ENCODE measurements at places on chromosomes 4 and X. TPM values are rescaled to one million over a fixed set of nuclear protein-coding genes. Genes with fewer than 3 reads are reported as not detected.

DNA sequence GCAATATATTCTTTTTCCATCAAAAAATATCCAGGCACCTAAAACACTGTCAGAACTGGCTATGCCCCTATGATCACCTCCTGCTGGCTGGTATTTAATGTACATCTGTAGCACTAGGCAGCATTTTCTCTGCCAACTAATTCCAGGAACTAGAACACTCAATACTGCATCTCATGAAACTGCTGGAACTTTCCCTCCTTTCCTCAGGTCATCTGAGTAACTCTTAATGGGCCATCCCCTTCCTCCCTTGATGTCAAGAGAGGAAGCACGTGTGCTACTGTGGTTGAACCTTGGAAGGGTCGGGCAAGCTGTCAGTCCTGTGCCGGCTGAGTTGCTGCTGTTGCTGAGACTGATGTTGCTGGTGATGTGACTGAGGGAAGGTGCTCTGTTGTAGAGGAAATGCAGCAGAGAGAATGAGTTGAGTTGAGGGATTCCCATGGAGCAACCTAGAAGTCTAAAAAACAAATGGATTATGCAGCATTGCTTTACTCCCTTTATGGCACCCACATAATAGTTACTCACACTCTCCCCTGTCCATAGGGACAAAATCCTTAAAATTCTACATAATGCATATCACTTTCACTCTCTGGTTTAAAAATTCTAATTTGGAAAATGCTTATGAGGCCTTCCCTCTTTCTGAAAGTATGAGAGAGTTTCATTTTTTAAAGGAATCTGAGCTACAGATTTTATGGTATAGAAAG lies 39.5 kb downstream of the TMEM165 start:
- DNase-seq, result no peak

DNA sequence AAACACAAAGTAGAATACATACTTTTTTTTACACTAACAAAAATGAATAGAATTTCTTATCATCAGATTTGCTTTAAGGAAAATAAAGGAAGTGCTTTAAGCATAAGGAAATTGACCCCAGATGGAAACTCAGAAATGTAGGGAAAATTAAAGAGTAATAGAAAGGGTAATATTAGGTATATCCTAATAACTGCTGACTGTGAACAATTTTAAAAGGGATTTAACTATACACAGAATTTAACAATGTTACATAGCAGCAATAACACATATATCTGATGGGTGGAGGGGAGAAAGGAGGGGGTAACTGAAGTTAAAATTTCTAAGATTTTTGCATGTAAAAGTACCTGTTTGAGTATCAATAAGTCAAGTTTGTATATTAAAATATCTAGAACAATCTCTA lies 8.6 kb downstream of the CDKL2 start:
- DNase-seq, result no peak

- no peak for DNase-seq
These were observed 276.3 kb upstream of the GALNT7 start for GRCh38 chr4:172892300-172892699.

DNA sequence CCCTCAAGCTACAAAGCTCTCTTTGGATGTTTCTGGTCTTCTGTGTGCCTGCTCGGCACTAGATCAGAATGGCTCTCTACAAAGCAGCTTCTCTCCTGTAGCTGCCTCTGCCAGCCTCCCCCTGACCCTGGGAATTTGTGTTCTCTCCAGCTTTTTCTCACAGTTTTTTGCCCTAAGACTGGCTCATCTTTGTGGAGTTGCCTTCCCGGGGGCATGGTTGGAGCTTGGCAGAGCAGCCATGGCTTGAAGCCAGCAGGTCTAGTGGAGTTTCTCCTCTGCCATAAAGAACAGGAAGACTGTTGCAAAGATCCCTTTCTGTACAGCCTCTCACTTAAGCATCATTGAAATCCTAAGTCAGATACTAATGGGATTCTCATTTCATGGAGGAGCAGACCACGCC lies 163.3 kb upstream of the MAMLD1 start:
- no peak for DNase-seq

GRCh38 chr4:44760142-44760898 lies 34.0 kb upstream of the GNPDA2 start:
- DNase-seq, result no peak

DNA sequence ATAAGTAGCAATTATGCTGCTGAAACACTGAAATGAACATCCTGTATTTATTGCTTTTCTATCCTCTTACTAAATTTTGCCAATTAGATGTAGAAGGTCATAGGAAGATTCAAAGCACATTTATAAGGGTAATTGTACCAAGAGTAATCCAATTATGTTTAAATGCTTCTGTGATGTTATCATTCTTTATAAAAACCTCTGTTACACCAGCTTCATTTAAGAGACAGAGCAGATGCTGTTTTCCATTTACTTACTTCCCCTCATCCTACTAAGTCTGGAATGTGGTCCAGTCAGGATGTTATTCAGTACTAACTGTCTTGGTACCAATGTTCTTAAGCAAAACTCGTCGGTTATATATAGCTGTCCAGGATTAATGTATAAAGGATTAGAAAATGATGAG lies 539.6 kb downstream of the PDHA2 start:
- DNase-seq, result no peak

- no peak for DNase-seq
These were observed 108.0 kb downstream of the ITM2A start for GRCh38 chrX:79259073-79259689.

DNA sequence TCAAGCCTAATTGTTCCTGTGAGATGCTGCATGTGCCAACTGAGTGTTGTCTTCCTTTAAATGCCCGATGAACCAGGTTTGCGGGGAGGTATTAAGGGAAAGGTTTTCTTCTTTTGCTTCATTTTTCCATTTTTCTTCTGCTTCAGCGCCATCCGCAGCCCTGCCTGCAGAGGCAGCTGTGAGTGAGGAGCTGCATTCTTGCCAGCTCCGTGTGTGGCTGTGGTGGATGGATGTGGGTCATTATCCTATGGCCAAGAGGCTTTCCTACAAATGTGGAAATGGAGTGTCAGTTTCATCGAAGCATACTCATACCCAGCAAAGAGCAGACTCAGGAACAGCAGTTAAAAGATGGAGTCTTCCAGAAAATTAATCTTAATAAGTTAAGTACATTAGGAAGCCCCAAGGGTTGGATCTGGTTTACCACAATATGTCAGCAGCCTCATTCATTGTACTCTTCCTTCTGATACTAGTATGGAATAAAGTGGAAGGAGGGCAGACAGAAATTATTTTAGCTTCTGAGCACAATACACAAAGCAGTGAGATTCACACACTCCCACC lies 37.6 kb downstream of the TNIP3 start:
- no peak for DNase-seq

DNA sequence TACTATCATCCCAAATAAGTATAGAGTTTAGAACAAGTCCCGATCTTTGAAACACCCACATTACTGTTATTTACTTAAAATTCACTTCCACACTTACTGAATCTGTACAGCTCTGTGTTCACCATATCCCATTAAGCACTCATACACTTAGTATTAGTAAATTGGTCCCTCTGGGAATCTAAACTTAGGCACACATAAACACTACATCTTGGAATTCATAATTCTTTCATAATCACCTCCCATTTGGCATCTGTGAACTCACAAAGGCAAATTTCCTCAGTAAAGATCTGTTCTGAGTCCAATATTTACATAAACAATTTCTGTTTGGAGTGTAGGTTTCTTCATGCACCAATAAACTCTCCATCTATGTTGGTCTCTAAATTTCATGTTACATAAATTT lies 52.6 kb upstream of the PPARGC1A start:
- DNase-seq, result no peak

- no peak for DNase-seq
These were observed 67.3 kb upstream of the VBP1 start for GRCh38 chrX:155148724-155149537.

GRCh38 chrX:130260316-130260715 lies 8.4 kb downstream of the ZNF280C start:
- DNase-seq, result no peak

LARP1B gene
- 28.8 TPM for total RNA-seq

UNC5C gene
- total RNA-seq, result 0.70 TPM

TRAPPC11 gene
- 16.6 TPM for total RNA-seq

SPATA4 gene
- not detected for total RNA-seq

REPS2 gene
- total RNA-seq, result 6.0 TPM
